ENCODE measurements at places on chromosomes 5 and 9.

DNA sequence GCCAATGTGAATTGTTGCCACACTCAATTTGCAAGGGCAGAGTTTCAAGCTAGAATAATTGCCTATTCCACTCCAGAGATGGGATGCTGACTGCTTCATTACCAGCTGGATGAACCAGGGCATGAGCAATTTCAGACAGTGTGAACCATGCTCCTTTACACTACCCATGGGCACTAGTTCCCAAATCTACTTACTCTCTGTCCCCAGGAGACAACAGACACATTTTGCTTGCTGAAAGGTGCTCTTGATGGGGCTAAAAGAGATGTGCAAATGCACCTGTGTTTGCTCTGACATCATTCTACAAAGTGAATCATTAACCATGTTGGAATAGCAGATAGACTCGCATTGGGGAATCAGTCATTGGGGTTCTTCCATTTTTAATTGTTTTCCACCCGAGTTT is 522.3 kb upstream of the NUDT12 start:
- no peak for DNase-seq

- no peak for DNase-seq
These were observed 56.8 kb upstream of the SYNPO start for GRCh38 chr5:150583541-150584225.

- peak; percentile 8 for DNase-seq
These were observed 577 bp downstream of the AP3S1 start for GRCh38 chr5:115842089-115842935.

- DNase-seq = no peak
These were observed 52.9 kb upstream of the PTPDC1 start for GRCh38 chr9:94031380-94031779.

- DNase-seq = no peak
These were observed 338.9 kb downstream of the ZSWIM6 start for GRCh38 chr5:61670941-61671340.

DNA sequence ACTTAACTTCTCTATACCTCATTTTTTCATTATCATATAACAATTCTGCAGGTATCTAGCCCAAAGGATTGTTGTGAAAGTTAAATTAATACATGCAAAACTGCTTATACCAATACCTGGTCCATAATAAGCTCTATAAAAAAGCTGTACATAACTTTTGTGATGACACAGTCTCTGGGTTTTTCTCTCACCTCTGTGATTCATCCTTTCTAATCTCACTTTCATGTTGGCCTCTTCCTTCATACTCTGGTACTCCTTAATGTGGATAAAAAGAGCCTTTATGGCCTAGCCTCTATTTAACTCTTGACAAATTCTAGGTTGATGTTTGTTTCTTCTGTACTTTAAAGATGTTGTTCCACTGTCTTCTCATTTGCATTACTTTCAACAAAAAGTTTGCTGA is 162.9 kb upstream of the ACOT12 start:
- DNase-seq = no peak

- no peak for DNase-seq
These were observed 93.8 kb upstream of the BNC2 start for GRCh38 chr9:16964228-16964627.

GRCh38 chr5:1376981-1377380 is 32.1 kb upstream of the CLPTM1L start:
- DNase-seq = no peak

GRCh38 chr5:56585999-56586691 is 229.2 kb upstream of the MAP3K1 start:
- DNase-seq = no peak

GRCh38 chr5:1075931-1076330 is 35.9 kb downstream of the SLC12A7 start:
- no peak for DNase-seq

DNA sequence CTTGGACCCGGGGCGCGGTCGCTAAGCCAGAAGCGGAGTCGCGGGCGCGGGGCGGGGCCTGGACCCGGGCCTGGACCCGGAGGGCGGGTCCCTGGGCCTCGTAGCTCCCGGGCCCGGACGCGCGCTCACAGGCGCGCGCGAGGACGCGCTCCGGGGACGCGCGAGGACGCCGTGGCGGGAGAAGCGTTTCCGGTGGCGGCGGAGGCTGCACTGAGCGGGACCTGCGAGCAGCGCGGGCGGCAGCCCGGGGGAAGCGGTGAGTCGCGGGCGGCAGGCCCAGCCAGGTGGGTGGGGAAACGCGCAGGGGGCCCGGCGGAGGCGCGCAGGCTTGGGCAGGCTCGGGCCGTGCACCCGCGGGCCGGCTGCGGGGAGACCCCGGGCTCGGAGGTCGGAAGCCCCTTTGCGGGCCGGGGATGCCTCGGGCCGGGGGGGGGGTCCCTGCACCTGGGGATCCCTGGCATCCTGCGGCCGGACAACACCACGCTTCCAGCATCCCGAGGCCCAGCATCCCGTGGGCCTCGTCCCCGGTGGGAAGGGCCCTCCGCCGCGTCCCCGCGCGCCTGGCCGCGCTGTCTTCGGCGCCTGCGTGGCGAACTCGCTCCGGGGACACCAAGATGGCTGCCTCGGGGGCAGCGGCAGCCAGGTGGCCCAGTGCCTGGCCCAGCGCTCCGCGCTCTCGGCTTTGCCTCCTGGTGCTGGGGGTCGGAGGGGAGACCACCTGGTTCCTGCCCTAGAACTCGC is at the start of gene SFXN1:
Gene SFXN1, plus strand, starts transcription at position 177 of the 741 bp plus-strand sequence. CDS start 13,544 bp downstream, outside the sequence.
- DNase-seq = peak; percentile 76

GRCh38 chr5:121171834-121172233 is 679.8 kb upstream of the FTMT start:
- DNase-seq = no peak

GRCh38 chr5:173450188-173450587 is 122.0 kb upstream of the STC2 start:
- DNase-seq = no peak

GRCh38 chr5:93874080-93874479 is 132.7 kb upstream of the POU5F2 start:
- no peak for DNase-seq

DNA sequence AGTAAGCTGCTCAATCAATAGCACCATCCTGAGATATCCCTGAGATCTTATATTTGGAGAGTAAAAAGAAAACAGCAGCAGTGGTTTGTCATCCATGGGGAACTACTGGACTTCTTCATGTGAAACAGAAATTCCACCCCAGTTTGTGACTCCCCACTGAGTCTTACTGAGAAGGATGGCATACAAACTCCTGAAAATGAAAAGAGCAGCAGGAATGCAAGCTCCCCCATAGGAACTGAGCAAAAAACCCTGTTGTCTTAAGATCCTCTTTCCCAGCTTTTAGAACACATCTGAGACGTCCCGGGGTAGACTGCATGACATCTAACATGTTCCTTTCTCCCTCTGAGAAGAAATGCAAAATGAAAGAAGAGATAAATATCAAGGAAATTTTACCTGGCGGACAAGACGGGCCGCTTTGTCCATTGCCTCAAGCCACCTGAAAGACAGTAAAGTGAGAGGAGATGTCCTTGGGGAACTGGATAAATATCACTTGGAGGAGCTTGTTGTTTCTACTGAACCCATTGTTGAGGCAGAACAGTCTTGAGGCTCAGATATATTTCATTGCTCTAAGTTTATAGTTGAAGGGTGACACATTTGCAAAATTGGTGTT is 117.1 kb downstream of the NUDT12 start:
- no peak for DNase-seq

DNA sequence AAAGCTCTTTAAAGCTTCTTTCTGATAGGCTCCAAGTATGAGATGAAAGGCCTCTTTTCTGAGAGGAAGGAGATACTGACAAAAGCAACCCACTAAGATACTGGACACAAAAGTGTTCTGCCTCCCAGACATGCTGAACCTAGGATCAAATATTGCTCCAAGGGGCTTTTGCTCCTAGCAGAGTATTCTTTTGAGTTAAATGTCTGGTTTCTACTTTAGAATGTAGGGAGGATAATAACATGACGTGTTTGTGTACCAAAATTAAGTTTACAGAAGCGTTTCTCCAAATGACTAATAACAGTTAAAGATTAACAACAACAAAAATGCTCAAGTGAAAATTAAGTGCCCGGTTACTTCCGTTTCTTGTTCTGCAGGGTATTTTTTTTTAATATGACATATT is 2293.3 kb upstream of the C9orf72 start:
- DNase-seq = no peak

GRCh38 chr5:180720486-180720885 is 19.4 kb downstream of the OR2Y1 start:
- no peak for DNase-seq

- DNase-seq = no peak
These were observed 6.4 kb upstream of the AGPAT2 start for GRCh38 chr9:136693490-136694162.

GRCh38 chr5:88021141-88021540 is 247.5 kb downstream of the TMEM161B start:
- DNase-seq = no peak

DNA sequence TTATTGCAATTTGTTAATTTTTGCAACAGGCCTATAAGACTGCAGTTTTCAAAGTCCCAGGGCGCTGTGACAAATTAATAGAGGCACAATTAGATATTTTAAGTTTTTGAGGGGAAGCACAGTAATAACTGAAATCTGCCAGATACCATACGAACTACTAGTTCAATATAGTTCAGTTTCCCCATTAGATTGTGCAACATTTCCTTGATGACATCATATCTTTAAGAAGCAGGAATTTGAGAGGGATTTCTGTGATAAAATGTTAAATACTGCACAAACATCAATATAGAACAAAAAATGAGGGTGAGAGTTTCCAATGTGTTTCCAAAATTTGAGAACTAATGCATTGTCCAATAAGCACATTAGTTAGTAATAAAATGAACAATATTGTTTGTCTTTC is 56.7 kb upstream of the GRIN3A start:
- no peak for DNase-seq

DNA sequence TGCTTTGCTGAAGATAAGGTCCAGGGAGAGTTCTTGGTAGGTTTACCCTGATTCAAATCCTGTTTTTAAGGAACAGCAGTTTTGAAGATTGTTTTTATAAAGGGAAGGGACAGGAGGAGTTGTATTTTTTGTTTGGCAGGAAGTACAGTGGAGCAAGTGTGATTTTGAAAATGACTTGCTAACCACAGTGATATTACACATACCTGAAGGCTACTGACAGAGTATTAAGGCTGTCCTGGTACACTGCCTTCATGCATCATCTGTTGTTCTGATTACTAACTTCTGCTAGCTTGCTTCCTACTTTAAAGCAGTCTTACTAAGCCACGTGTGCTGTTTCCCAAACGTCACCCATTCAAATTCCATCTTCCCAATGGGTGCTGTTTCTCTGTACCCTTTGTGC is 559.5 kb upstream of the SGCD start:
- no peak for DNase-seq

DNA sequence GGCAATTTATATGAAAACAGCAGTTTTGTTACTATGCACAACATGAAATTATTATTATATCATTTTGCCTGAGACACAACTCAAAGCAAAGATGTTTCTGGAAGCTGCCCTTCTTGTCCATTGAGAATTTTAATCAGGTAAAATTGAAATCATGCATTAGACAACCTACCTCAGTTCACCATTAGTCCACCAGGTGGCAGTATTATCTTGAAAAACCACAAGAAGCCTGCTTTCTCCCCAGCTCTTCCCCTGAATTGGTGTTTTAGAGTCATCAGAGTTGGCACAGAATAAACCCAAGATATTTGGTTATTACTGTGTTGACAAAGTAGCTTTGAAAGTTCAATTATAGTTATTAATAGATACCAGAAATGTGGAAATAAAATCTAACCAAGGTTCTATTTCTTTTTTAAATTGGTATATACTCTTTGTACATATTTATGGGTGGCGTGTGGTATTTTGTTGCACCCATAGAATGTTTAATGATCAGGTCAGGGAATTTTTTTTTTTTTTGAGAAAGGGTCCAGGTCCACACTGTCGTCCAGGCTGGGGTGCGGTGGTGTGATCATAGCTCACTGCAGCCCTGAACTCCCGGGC is 25.7 kb downstream of the UTP15 start:
- peak; percentile 19 for DNase-seq

DNA sequence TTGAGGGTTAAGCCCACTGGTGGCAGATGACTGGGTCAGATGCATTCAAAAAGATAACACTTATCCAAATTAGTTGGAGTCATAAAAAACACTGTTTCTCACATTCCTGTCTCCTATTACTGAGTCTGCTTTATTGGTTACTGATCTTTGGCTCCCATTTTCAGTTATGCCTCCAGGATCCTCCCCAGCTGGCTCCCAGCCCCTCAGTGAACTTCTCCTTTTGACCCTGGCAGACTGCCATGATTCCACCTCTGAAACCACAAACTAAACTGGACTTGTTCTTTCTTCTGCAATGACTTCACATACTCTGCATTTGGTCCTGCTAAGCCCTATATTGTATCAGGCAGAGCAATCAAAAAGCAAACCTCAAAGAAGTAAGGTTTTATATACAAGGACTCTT is 860.8 kb upstream of the DMAC1 start:
- DNase-seq = no peak

GRCh38 chr5:98865690-98866089 is 63.1 kb downstream of the CHD1 start:
- DNase-seq = no peak

- peak; percentile 78 for DNase-seq
These were observed 163.9 kb downstream of the CEMIP2 start for GRCh38 chr9:71604197-71605063.

- no peak for DNase-seq
These were observed 96.6 kb downstream of the VCAN start for GRCh38 chr5:83568186-83568585.

DNA sequence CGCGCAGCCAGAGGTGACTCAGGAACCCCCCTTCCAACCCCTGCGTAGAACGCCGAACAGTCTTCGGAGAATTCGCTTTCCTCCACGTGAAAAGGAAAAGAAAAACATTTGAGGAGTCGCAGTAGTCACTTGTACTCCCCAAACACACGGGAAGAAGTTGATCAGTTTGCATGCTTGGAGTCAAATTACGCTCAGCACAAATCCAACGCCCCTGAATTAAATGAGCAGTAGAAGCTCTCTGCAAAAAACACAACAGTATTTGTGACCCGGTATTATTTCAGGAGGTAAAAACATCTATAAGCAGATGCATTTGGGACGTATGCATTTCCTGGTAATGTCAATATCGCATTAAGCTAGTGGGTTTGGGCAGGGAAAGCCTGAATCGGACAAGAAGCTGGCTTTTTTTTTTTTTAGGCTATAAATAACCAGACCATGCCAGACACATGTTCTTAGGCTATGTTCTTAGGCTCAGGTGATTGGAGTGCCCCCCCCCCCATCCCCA is 854 bp upstream of the ARL15 start:
- no peak for DNase-seq

DNA sequence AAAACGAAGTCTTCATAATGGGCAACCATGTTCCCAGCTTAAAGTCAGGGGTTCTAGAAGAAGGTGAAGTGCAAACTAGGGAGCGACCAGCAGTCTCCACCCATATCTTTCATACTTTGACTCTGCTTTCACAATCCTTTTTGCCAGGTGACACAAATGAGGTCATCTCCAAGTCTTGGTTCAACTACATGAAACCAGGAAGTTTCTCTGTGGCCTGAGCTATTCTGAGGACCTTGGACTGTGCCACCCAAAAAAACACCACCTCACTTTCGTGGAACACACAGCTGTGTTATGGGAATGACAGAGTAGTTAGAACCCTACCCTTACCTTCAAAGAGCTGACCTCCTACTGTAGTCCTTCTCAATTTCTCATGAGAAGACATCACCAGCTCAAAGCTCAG is 309.2 kb downstream of the AGTPBP1 start:
- no peak for DNase-seq
